Endodermal cell (in vitro differentiated cells): ENCODE measurements at places on chromosomes 11 and 22. TPM values are rescaled to one million over a fixed set of nuclear protein-coding genes. Genes with fewer than 3 reads are reported as not detected.

GRCh38 chr11:105324156-105324555 is 184.6 kb upstream of the CARD18 start:
- H3K4me3 ChIP-seq: no peak overlapping the region
- no peak overlapping the region for H3K27ac ChIP-seq
- H3K27me3 ChIP-seq: no peaks in the 10 kb centered on the region
- no peaks in the 10 kb centered on the region for H3K36me3 ChIP-seq
- H3K4me1 ChIP-seq: no peaks in the 10 kb centered on the region

GRCh38 chr11:107301878-107302277 is 155.7 kb downstream of the CWF19L2 start:
- H3K4me3 ChIP-seq: no peak overlapping the region
- H3K27me3 ChIP-seq: no peaks in the 10 kb centered on the region
- no peak overlapping the region for H3K27ac ChIP-seq
- H3K36me3 ChIP-seq: no peaks in the 10 kb centered on the region
- no peak for DNase-seq
- H3K4me1 ChIP-seq: no peaks in the 10 kb centered on the region

IGF2 gene
- total RNA-seq: 5.1 and 6.8 TPM in 2 replicates

MS4A12 gene
- not detected in 3 replicates for total RNA-seq

GRCh38 chr11:70029115-70029860 is 48.8 kb upstream of the ANO1 start:
- H3K27me3 ChIP-seq: no peaks in the 10 kb centered on the region
- H3K4me3 ChIP-seq: no peak overlapping the region
- H3K27ac ChIP-seq: no peak overlapping the region
- DNase-seq: peak; percentile 69
